ENCODE measurements at places on chromosomes 11 and 22.

GRCh38 chr11:104279587-104279986, 115.6 kb upstream of the PDGFD start:
- no peaks in the 10 kb centered on the region for H3K4me1 ChIP-seq
- no peak for DNase-seq
- H3K27me3 ChIP-seq = no peaks in the 10 kb centered on the region
- no peak overlapping the region for H3K27ac ChIP-seq

GRCh38 chr11:101436511-101437142, 147.2 kb downstream of the TRPC6 start:
- peak; percentile 21 for DNase-seq
- H3K27ac ChIP-seq = no peak overlapping the region
- no peaks in the 10 kb centered on the region for H3K36me3 ChIP-seq
- H3K27me3 ChIP-seq = no peaks in the 10 kb centered on the region

GRCh38 chr11:61716478-61717285, 35.8 kb upstream of the MYRF start:
- H3K27me3 ChIP-seq = no peaks in the 10 kb centered on the region
- no peak overlapping the region for H3K27ac ChIP-seq
- H3K4me1 ChIP-seq = peaks cover 3% of the 10 kb centered on the region
- no peaks in the 10 kb centered on the region for H3K36me3 ChIP-seq
- H3K4me3 ChIP-seq = no peak overlapping the region

- H3K4me3 ChIP-seq = no peak overlapping the region
- H3K4me1 ChIP-seq = no peaks in the 10 kb centered on the region
- no peaks in the 10 kb centered on the region for H3K27me3 ChIP-seq
- no peak for DNase-seq
These were observed 40.0 kb downstream of the TECTA start for GRCh38 chr11:121141066-121141465.
